Activated gamma-delta T cell treated with Interleukin-2 at 50 U/mL for 16 hours (primary cell): ENCODE measurements at places on chromosomes 3 and 15.

GRCh38 chr3:23075496-23075895 lies 127.6 kb upstream of the UBE2E2 start:
- DNase-seq = no peak

- no peak for DNase-seq
Measured at GRCh38 chr3:177836671-177837070, 639.4 kb upstream of the TBL1XR1 start.

GRCh38 chr15:93645594-93645993 lies 556.6 kb upstream of the RGMA start:
- DNase-seq = no peak

- DNase-seq = no peak
Measured at GRCh38 chr15:44909423-44909822, 47.1 kb upstream of the TERB2 start.

DNA sequence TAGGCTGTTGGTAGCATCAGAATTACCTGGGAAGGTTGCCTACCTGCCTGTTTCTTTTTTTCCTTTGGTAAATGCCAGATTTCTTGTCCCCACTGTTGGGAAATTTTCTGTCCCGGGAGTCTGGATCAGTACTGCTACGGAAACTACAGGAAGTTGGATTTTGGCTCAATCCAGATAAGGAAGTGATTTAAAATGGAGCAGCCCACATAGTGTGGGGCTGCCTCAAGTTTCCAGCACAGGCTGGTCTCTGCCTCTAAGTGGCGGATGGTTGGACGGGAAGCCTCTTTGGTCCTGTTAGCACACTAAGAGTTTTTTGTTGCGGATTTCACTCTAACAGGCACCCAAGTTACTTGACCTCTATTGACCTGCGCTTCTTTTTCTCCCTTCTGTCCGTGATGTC lies 54.7 kb downstream of the EEFSEC start:
- DNase-seq = no peak

DNA sequence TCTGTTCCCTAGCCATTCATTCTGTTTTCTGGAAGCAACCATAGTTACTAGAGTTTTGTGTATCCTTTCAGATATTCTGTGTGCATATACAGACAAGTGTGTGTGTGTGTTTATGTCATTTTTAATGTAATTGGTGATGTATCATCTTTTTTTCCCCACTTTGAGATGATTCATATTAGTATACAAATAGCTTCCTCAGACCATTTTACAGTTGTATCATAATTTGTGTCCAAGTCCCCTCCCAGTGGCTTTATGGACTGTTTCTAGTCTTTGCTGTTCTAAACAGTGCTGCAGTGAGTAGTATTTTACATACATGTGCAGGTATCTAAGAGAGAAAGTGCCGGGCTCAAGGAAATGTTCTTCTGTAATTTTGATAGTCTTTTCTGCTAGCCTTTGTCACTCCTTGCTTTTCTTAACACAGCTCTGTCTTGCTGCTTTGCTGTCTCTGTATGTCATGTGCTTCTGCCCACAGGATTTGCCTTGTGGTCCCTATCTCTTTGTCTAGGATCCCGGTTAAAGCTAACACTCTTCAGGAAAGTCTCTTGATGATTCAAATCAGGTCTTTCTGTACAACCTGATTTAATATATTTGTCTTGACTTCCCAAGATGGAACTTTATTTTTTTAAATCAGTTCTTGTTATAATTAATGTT lies 31.5 kb upstream of the FBXL22 start:
- no peak for DNase-seq
